ENCODE measurements at places on chromosomes 7 and 10.

DNA sequence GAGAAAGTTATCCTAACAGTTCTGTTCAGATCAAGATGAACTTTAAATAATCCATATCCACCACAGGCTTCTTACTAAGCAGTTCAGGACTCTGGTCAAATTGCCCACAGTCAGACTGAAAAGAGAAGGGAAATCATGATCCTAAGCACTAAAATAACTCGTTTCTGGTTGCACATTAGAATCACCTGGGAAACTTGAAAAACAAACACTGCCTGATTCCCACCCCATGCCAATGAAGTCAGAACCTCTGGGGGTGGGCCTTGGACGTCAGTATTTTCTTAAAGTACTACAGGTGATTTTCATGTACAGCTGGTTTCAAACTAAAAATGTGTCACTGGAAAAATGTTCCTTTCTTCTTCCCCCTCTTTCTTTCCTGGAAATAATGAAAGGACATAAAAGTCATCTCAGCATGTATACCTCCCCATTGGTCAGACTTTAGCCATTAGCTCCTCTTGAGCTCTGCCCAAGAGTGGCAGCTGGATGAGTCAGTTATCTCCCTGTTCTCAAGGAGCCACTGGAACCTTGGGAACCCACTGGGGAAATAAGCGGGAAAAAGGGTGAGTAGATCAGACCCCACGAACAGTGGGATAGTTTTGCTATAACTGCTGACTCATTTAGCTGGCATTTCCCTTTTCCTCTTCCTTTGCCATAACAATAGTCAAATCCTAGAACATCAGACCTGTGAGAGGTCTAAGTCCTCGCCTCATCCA, 75.3 kb upstream of the IL6 start:
- H3K4me3 ChIP-seq, result no peak overlapping the region
- no peaks in the 10 kb centered on the region for H3K27me3 ChIP-seq
- peaks cover 10% of the 10 kb centered on the region for H3K4me1 ChIP-seq

- no peak overlapping the region for H3K4me3 ChIP-seq
- no peaks in the 10 kb centered on the region for H3K36me3 ChIP-seq
- no peaks in the 10 kb centered on the region for H3K27me3 ChIP-seq
- no peak overlapping the region for H3K27ac ChIP-seq
- no peak for DNase-seq
- no peaks in the 10 kb centered on the region for H3K4me1 ChIP-seq
Observed at GRCh38 chr7:77888998-77889397, 90.4 kb downstream of the PHTF2 start.

DNA sequence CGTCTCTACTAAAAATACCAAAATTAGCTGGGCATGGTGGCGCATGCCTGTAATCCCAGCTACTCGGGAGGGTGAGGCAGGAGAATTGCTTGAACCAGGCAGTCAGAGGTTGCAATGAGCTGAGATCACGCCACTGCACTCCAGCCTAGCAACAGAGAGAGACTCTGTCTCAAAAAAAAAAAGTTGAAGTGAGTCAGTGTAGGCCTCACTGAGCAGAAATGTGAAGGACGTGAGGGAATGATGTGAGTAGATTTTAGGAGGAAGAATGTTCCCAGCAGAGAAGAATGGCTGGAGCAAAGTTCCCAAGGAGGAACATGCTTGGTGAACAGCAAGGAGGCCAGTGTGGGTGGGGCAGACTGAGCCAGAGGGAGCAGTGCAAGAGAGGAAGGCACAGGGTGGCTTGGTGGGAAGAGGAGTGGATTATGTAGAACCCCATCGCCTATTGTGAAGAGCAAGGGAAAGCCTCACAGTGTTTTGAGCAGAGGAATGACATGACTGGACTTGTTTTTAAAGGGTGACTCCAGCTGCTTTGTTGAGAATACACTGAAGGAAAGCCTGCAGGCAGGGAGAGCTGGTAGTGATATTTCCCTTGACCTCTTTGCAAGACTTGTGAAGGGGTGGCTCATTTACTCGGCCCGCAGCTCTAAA, 708.7 kb downstream of the SUGCT start:
- H3K27ac ChIP-seq, result peak overlapping the region; percentile 43
- DNase-seq, result peak; percentile 45
- H3K4me3 ChIP-seq, result no peak overlapping the region
- H3K4me1 ChIP-seq, result peaks cover 5% of the 10 kb centered on the region
- H3K36me3 ChIP-seq, result no peaks in the 10 kb centered on the region

GRCh38 chr10:44830022-44830421, 81.1 kb upstream of the TMEM72 start:
- no peaks in the 10 kb centered on the region for H3K36me3 ChIP-seq
- no peak overlapping the region for H3K4me3 ChIP-seq
- no peaks in the 10 kb centered on the region for H3K27me3 ChIP-seq
- DNase-seq, result peak; percentile 74
- peaks cover 16% of the 10 kb centered on the region for H3K4me1 ChIP-seq

DNA sequence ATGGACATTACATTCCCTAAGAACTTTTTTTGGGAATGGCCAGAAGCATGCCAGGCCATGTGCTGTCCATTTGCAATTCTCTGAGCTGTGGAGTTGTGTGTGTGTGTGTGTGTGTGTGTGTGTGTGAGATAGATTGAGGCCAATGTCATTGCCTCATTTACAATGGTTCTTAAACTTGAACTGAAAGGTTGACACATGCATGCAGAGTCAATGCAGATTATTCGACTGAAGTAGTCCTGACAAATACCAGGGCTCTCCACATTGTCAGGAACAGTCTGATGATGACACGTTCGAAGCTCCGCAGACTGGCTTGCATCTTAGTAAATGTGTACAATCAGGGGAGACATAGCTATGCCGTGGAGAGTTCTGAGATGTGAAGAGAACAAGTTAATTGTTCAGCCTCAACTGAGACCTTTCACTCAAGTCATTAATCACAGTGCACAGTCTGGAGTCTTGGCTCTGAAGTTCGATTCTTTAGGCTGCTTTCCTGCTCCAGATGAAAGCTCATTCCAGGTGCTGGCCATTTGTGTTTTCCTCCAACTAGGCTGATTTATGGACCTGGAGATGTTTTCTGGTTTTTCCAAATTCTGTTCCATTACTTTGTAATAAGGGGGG, 921.9 kb downstream of the LRMDA start:
- H3K27ac ChIP-seq, result no peak overlapping the region
- peaks cover 11% of the 10 kb centered on the region for H3K4me1 ChIP-seq

- H3K4me3 ChIP-seq, result no peak overlapping the region
- DNase-seq, result no peak
- no peaks in the 10 kb centered on the region for H3K36me3 ChIP-seq
- H3K27ac ChIP-seq, result no peak overlapping the region
- H3K4me1 ChIP-seq, result no peaks in the 10 kb centered on the region
- no peaks in the 10 kb centered on the region for H3K27me3 ChIP-seq
Observed at GRCh38 chr10:105023211-105024111, 382.4 kb downstream of the SORCS3 start.

- H3K27me3 ChIP-seq, result peaks cover 14% of the 10 kb centered on the region
- H3K4me3 ChIP-seq, result no peak overlapping the region
- H3K4me1 ChIP-seq, result no peaks in the 10 kb centered on the region
- no peak for DNase-seq
Observed at GRCh38 chr10:49419005-49419404, 23.1 kb upstream of the DRGX start.

DNA sequence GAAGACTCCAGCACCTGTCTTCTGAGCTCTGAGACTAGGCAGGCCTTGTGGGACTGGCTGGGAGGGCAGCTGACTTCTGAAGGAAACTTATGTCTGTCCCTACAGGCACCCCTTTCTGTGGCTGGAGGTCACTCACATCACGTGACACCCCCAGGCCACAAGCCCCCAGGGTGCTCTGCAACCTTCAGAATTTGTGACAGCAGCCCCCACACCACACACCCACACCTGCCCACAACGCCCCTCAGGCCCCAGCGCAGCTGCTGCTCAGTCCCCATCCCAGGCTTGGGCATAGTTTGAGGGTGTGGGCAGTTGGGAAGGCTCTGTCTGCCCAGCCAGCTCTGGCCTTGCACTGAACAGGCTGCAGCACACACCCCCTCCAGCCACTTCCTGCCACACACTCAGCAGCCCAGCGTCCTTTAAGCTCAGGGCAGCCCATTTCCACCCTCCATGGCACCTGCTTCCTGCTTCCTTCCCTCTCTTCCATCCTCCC, 80.0 kb upstream of the UNC5B start:
- H3K4me3 ChIP-seq, result no peak overlapping the region
- H3K36me3 ChIP-seq, result no peaks in the 10 kb centered on the region

GRCh38 chr10:27611744-27612550, 107.8 kb downstream of the RAB18 start:
- H3K4me1 ChIP-seq, result 0 out of 2 replicates have a peak, but pooled peaks cover 4% of the 10 kb centered on the region
- no peak overlapping the region for H3K4me3 ChIP-seq
- H3K27ac ChIP-seq, result no peak overlapping the region
- no peak for DNase-seq
- H3K36me3 ChIP-seq, result no peaks in the 10 kb centered on the region

DNA sequence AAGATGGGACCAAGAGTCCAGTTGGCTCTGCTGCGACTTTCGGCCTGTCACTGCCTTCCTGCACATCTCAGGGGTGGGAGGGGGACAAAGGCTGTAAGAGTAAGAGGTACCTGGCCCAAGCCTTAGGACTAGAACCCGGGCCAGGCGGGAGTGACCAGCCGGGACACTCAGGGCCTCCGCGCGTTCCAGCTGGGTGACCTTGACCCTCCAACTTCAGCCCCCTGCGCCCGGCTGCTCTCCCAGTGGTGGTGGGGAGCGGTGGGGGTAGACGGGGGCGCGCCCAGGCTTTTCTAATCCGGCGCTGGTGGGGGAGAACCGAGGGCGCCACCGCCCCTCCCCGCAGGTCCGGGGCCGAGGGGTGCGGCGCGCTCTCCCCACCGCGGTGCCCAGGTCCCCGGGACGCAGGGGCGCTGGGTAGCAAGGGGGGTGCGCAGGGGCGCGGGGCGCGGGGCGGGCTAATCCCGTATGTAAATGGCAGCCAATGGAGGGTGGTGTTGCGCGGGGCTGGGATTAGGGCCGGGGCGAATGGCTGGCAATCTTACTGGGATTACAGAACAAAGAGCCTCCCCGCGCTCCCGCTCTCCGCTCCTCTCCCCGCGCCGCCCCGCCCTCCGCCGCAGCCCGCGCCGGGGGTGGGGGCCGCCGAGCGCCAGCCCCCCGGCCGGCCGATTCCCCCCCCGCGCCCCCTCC, at the start of gene GTF2IRD1:
GTF2IRD1 (plus strand) TSS at position 585 of the 690 bp plus-strand sequence. CDS start 54,175 bp downstream, outside the sequence.
- H3K27me3 ChIP-seq, result no peaks in the 10 kb centered on the region
- H3K27ac ChIP-seq, result peak within 1 kb of the TSS; percentile 70
- H3K4me1 ChIP-seq, result peaks cover 16% of the 10 kb centered on the region
- DNase-seq, result peak; percentile 73

DNA sequence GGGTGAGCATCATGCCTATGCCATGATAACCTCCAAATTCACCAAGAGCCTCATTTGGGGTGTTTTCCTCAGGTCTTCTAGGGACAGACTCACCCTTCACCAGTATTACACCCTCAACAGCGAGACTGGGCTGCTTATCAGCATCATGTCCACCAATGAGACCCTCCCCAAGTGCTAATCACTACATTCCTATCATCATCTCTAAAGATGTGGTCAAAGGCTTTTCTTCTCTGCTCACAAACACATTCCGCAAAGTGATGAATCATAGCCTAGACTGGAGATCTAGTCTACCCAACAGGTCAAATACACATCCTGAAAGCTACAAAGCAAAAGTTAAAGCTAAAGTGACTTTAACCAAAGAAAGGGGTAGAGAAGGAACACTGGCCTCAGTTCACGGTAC, 75.3 kb upstream of the C7orf33 start:
- H3K4me3 ChIP-seq, result no peak overlapping the region
- H3K27me3 ChIP-seq, result no peaks in the 10 kb centered on the region
- no peaks in the 10 kb centered on the region for H3K36me3 ChIP-seq
- no peak overlapping the region for H3K27ac ChIP-seq

GRCh38 chr10:44314802-44315460, 70.0 kb downstream of the CXCL12 start:
- H3K4me3 ChIP-seq, result no peak overlapping the region
- H3K27ac ChIP-seq, result no peak overlapping the region
- no peaks in the 10 kb centered on the region for H3K36me3 ChIP-seq
- peaks cover 8% of the 10 kb centered on the region for H3K27me3 ChIP-seq
- H3K4me1 ChIP-seq, result peaks cover 2% of the 10 kb centered on the region

- no peak for DNase-seq
- no peaks in the 10 kb centered on the region for H3K4me1 ChIP-seq
- peaks cover 72% of the 10 kb centered on the region for H3K36me3 ChIP-seq
- no peak overlapping the region for H3K27ac ChIP-seq
- H3K4me3 ChIP-seq, result no peak overlapping the region
Observed at GRCh38 chr7:100577103-100577502, 3.4 kb upstream of the SAP25 start.

DNA sequence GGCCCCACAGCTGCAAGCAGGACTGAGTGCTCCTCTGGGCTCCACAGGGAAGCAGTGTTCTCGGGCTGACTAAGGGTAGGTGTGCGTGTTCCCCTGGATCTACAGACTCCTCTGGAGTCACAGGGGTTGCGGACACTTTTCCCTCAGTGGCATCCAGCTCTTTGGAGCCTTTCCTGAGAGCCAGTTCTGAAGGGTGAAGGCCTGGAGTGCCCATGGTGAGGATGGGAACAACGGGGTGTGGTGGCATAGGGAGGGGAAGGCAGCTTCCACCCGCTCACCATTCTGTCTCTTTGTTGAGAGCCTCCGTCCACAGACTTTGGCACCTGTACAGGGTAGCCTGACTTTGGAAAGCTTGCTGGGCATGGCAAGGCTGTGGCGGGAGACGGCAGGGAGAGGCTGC, 104.1 kb upstream of the PCBD1 start:
- no peak overlapping the region for H3K4me3 ChIP-seq
- DNase-seq, result no peak
- no peak overlapping the region for H3K27ac ChIP-seq
- H3K27me3 ChIP-seq, result peaks cover 34% of the 10 kb centered on the region

- peaks cover 3% of the 10 kb centered on the region for H3K36me3 ChIP-seq
- H3K4me1 ChIP-seq, result peaks cover 30% of the 10 kb centered on the region
- peak; percentile 97 for DNase-seq
- peak overlapping the region; percentile 52 for H3K27ac ChIP-seq
Observed at GRCh38 chr7:137992104-137992549, 9.8 kb downstream of the CREB3L2 start.

GRCh38 chr10:3010816-3011460, 56.4 kb upstream of the PFKP start:
- H3K27me3 ChIP-seq, result peaks cover 29% of the 10 kb centered on the region
- peaks cover 9% of the 10 kb centered on the region for H3K4me1 ChIP-seq
- H3K36me3 ChIP-seq, result no peaks in the 10 kb centered on the region

DNA sequence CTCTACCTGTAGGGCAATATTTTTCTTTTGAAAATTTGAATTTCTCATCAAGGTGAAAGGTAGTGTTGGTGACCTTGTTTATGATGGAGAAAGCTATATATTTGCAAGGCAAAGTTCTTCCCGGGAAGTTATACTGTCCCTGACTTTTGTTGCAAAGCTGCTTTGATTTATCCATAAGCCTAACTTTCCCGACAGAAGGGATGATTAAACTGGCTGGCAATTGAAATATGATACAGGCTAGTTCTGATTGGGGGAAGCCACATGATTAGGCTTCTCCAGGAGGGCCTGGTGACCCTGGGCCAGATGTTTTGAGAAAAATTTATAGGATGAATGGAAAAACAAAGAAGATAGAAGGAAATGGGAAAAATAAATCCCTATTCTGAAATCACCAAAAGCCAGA, 215.5 kb downstream of the ACTR3B start:
- H3K36me3 ChIP-seq, result no peaks in the 10 kb centered on the region
- no peaks in the 10 kb centered on the region for H3K4me1 ChIP-seq
- no peak overlapping the region for H3K27ac ChIP-seq
- no peak overlapping the region for H3K4me3 ChIP-seq
- no peaks in the 10 kb centered on the region for H3K27me3 ChIP-seq

Data from IMR-90 (cell line).